Stimulated activated CD4-positive, alpha-beta T cell treated with anti-CD3 and anti-CD28 coated beads, Interleukin-1b, Interleukin-23, amount 100 ng/mL, for 24 hours (primary cell): ENCODE measurements at places on chromosomes 2 and 18.

- no peak for DNase-seq
These were observed 20.8 kb upstream of the TNP1 start for GRCh38 chr2:216880509-216881184.

GRCh38 chr2:98561902-98562695, 46.2 kb downstream of the COA5 start:
- no peak for DNase-seq

DNA sequence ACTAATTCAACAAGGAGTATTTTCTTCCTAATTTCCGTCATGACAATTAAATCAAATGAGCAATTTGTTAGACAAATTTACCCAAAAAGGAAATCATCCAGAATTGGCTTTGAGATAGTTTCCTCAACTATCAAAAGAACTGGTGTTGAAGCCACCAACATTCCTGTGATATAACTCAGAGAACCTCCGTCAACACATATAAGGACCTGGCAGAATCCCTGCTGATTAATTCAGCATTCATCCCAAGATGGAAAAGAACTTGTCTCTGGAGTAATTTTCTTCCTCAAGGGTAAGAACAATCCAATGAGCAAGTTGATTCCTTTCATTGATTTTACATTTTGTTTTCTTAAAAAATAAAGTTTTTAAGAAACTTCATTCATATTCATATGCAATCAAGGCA, 62.0 kb downstream of the MBD2 start:
- DNase-seq: no peak

DNA sequence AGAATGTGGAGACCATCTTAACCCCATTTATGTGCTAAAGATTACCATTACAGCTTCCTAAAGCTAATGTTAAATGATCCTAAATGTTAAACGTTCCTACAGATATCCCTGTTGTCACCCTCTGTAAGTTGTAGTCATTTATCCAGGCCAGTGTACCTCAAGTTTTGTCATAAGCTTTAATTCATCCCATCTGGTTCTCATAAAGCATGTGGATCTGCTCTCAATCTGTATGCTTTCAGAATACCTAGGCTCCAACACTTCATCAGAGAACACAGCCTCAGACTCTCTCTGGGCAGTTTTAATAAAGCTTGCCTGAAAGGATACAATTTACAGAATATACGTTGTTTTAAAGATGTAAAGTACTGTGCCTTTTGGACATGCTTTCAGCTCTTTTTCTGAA, 4.2 kb upstream of the CCDC178 start:
- DNase-seq: no peak

DNA sequence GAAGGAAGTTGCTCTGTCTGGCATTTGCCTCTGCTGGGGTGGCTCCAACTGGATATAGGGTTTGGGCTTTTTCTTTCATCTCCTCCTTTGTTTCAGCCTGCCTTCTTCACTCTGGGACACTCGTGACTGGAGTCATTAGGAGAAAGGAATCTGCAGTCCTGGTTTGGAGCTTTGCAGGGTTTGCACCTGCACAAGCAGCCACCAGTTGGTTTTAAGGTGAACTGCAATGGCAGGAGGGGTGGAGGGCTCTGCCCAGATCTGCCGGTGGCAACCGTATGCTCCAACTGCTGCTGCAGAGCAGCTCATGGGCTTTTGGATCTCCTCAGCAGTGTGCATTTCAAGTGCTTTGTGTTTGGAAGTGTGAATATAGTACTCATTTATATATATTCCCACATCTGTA, 131.3 kb upstream of the MGAT5 start:
- DNase-seq: no peak

- DNase-seq: no peak
These were observed 1.3 kb downstream of the SLC20A1 start for GRCh38 chr2:112646791-112647689.

GRCh38 chr2:211401328-211401727, 844.9 kb downstream of the CPS1 start:
- no peak for DNase-seq

- no peak for DNase-seq
These were observed 98.3 kb downstream of the KLF7 start for GRCh38 chr2:207067473-207067872.

DNA sequence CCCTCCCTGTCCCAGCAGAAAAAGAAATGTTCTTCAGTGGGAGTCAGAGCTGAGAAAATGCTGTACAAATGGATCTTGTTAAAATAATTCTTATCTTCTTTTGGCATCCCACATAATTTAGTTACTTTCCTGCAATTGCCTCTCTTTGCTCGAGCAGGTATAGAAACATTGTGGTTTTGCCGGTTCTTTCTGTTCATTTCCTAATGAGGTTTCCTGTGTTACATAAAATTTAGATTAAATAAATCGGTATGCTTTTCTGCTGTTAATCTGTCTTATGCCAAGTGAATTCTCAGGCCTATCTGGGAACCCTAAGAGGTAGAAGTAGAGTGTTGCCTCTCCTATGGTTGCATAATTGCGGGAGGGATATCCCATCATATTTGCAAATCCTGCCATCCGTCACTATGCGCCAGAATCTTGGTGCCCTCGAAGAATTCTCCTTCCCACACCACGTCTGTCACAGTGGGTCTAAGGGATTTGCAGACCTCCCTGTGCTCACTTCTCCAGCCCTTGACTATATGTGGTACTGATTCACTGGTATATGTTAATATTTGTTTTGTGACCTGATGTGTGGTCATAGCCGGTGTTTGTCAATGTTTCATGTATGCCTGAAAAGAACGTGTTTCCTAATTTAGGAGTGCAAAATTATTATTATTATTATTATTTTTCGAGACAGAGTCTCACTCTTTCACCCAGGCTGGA, 12.2 kb upstream of the HDAC4 start:
- no peak for DNase-seq

DNA sequence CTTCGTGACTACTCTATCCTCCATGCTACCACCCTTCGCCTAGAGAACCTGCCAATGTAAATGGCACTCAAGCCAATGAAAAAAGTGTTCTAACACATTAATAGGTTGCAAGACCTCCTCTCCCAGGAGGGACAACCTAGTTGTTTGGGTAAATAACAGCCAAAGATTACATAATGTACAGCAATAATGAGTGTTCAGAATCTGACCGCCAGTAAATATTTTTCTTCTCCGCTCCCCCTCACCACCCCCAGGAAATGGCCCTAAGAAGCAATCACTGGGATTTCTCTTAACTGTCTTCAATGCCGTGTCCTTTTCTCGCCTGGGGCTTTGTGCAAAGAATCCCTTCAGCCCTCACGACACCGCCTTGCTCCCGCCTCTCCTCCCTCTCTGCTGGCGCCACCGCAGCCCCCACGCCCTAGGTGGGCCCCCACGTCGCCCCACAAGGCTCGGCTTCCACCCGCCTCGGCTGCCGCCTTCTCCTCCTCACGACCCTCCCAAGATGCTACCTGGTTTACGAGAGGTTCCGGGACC, 458 bp downstream of the HYCC2 start:
- no peak for DNase-seq

GRCh38 chr2:216159646-216160045, 50.5 kb downstream of the XRCC5 start:
- DNase-seq: no peak

DNA sequence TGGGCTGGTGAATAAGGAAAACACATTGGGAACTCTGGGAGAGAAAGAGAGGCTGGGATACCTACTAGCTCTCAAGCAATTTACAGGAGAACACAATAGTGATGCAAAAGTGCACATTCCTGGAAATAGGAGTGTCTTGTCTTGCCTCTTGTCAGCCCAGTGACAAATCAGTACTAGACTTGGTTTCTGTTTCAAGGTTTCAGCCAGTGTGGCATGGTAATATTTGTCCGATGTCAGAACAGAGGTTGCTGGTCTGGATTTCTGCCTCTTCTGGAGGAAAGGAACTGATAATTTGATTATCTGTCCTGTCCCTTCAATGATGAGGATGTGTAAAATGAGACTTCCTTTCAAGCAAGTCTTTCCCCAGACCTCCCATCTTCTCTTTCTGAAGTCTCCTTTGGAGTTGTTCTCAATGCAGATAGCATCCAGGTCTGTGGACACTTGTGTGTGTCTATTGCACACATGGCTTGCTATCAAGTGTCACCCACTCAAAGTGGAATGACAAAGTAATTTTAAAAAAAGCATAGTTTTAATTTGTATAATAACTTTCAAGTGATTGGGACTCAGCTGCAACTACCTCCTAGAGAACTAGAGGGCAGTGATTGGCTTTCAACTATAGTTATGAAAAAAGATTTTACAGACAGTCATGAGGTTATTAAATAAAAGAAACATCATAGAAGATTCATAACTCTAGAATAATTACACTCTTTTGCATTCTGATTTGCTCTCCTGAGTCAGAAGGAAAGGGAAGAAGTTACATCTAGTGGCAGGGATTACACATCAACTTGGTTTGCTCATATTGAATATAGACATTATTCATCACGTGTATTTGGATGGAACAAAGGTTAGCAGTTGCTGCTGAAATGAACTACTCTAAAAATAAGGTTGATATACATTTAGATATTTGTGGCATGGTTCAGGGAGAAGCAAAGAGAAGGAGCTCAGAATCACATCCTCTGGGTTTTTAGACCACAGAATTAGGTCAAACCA, 4.5 kb downstream of the GPR39 start:
- no peak for DNase-seq

GRCh38 chr2:223727562-223727961, 109.8 kb downstream of the AP1S3 start:
- DNase-seq: no peak

GRCh38 chr2:143730953-143731260, 601.7 kb downstream of the ARHGAP15 start:
- no peak for DNase-seq
